Fibroblast of skin of abdomen (primary cell): ENCODE measurements at places on chromosomes 3 and 15.

DNA sequence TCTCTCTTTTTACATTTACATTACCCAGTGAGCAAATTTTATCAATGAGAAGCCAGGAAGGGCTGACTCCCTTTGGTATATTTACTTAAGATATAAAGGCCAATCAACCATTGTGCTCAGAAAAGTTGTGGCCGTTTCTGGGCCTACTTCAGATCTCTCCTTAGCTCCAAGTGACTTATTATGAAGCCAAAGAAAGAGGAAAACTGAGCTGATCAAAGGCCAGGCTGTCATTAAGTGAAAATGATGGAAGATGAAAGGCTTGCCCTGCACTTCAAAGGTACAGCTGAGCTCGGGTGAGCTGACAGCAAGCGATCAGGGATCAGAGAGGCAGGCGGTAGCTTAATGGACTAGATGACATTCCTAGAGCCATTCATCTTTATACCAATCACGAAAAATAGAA lies 24.8 kb downstream of the VGLL4 start:
- DNase-seq, result no peak

DNA sequence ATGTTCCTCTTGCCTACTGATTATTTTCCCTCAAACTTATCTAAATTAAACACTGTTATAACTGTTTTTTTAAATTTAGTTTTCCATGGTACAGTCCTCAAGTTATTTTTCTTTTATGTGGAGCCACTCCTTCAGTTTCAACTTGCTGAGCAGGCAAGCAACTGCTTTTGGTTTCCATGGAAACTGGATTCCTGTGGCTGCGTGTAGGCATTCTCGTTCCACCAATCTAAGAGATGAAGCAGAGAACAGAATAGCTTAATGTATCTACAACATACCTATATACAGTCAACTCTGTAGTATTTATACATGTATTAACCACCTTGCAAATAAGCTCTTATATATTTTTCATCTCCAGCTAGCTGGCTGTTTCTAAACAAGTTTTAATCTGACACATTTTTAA lies 25.8 kb upstream of the ANXA2 start:
- peak; percentile 94 for DNase-seq

DNA sequence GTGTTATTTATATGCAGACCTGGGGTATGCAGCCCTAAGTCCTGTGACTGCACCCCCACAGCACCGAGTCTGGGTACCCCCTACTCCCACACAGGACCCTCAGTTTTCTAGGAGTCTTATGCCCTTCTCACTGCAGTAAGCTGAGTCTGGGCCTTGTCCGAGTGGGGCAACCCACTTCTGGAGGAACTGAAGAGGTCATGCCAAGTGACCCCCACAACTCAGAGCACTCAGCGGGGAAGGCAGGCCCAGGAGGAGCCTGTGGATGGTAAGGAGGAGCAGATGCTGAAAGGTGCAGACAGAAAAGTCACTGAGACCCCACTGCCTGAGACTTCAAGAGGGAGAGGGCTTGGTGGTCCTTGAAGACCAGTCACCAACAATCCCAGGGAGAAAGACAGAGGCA lies 56.1 kb upstream of the FGD5 start:
- DNase-seq, result no peak

- no peak for DNase-seq
Observed at GRCh38 chr3:134850761-134851160, 55.7 kb downstream of the EPHB1 start.

DNA sequence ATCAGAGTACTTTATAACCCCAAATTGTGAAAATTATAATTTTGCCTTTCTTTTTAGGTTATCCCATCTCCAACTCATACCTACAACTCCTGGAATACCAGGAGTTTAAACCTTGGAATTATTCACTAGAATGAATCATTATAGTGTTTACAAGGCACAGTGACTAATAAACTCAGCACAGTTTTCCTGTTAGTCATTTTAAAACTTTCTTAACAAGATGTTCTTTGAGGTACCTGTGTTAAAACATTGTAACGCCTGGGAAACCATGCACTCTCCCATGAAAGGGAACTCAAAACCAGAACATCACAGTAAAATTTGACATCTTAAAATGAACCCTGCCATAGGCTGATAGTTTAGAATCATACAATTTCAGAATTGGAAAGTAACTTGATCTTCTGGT lies 132.4 kb upstream of the OSTN start:
- DNase-seq, result peak; percentile 27

- DNase-seq, result no peak
Observed at GRCh38 chr3:192881159-192881786, 36.4 kb downstream of the MB21D2 start.

GRCh38 chr3:129688271-129688895 lies 81.9 kb upstream of the PLXND1 start:
- DNase-seq, result peak; percentile 54

GRCh38 chr15:51756482-51756881 lies 5.1 kb downstream of the TMOD2 start:
- no peak for DNase-seq

DNA sequence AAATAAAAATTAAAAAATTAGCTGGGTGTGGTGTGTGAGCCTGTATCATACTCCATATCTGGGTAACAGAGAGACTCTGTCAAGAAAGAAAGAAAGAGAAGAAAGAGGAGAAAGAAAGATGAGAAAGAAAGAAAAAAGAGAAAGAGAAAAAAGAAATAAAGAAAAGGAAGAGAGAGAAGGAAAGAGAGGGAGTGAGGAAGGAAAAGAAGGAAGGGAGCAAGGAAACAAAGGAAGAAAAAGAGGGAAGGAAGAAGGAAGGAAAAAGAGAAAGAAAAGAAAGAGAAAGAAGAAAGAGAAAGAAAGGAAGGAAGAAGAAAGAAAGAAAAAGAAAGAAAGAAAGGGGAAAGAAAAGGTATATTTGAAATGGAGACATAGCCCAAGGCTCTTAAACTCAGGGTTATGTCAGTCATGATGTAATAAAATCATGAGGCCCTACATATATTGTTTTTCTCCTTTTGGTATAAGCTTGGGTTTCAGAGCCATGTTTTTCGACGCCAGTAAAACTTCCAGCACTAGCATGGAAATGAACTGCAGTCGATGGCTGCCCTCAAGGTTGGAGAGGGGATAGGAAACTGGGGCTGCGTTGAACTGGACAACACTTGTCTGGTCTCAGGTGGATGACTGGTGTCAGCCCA lies 38.0 kb upstream of the RFTN1 start:
- no peak for DNase-seq

GRCh38 chr3:97138914-97139541 lies 324.6 kb downstream of the EPHA6 start:
- DNase-seq, result no peak

DNA sequence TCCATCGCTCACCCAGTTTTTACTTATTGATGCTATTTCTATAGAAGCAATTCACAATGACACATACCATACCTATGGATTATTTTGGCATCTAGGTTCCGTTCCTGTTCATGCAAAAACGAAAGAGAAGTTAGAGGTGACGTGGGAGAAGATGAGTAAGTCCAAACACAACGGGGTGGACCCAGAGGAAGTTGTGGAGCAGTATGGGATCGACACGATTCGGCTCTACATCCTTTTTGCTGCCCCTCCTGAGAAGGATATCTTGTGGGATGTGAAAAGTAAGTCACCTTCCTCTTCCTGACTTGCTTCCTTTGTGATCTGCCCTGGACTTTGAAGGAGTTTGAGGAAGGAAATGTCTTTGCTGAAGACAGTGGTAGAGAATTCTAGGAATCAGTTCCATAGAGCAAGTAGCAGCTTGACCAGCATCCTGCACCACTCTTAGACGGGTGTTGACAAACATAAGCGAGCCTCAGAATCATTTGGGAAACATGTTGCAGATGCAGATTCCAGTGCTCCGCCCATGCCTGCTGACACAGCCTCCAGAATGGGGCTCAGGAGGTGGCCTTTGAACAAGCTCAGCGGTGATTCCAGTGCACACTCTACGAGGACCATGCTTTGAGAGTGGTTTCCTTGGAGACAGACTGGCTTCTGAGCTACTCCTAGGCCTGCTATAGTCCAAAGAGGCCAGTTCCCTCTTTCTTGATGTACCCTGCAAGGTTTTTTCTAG lies 78.4 kb upstream of the LIMD1 start:
- no peak for DNase-seq

GRCh38 chr3:17125738-17126442 lies 241.1 kb downstream of the PLCL2 start:
- no peak for DNase-seq

DNA sequence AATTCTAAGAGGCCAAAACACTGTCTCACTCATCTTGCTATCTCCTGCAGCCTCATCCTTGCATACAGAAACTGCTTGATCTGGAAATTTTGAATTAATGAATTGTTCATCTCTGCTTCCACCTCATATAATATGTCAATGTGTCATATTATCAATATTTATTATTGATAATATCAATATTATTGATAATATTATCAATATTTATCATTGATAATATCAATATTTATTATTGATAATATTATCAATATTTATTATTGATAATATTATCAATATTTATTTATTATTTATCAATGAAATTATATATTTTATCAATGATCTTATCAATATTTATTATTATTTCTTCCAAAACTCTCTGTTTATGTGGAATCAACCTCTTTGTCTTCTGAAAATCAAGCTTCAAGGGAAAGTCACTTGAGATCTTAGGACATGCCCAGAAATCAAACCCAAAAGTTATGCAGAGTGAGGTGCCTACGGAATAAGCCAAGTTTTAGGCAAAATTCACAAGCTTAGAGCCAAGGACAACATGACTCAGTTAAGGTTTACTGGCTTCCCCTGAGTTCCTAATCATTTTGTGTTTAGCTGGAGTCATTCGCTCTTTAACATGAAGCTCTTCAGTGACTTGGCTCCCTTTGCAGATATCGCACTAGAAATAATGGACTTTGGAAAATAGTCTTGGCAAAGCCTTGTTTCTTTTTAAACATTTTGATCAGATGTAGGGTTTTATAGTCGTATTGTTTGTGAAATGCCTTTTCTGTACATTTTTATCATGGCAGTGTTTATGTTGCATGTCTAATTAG lies 297.1 kb upstream of the RARB start:
- DNase-seq, result no peak

GRCh38 chr3:102478160-102478559 lies 43.3 kb downstream of the ZPLD1 start:
- no peak for DNase-seq

- no peak for DNase-seq
Observed at GRCh38 chr3:160001850-160002623, 13.4 kb downstream of the IL12A start.

- DNase-seq, result no peak
Observed at GRCh38 chr3:126557415-126557745, 1.4 kb downstream of the C3orf22 start.

- DNase-seq, result peak; percentile 75
Observed at GRCh38 chr15:96345560-96346399, 15.3 kb downstream of the NR2F2 start.

DNA sequence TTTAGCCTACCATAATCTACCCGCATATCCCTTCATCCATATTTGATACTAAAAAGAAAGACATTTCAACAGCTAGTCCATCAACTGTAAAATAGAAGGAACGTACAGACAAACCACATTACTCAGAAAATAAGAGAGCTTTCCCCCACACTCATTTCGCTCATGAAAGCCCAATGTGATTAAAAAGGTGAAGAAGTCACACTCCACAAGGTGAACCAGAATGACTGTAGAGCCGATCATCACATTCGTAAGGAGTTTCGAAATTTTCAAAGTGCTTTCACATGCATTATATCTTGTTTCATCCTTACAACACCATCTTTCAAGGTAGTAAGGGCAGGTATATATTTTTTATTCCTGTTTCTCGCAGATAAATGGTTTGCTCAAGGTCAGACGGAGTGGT lies 225.3 kb downstream of the FOXP1 start:
- no peak for DNase-seq

DNA sequence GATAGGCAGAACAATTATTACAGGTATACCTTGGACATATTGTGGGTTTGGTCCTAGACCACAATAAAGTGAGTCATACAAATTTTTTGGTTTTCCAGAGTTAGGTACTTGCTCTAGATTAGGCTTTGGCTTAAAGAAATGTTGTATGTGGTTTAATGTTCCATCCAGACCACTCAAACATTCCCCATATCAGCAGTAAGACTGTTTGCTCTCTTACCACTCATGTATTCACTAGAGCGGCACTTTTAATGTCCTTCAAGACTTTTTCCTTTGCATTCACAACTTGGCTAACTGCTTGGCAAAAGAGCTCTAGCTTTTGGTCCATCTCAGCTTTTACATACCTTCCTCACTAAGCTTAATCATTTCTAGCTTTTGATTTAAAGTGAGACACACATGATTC lies 250.5 kb upstream of the SETMAR start:
- DNase-seq, result no peak

DNA sequence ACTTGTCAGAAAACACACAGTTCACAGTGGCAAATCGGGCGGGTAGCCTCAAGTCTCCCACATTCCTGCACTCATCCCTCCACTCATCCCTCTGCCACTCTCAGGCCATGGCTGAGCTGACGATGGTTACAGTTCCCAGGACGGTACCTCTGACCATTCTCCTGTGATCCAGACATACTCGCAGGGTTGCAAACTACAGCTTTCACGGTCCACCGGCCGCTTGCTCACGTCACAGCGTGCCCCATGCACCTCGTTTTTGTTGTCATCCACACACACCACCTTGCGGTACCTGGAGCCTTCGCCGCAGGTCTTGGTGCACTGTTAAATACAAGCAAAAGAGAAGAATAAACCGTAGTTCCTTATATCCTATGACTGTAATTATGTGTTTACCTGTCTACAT lies 137.1 kb downstream of the ADAMTS9 start:
- DNase-seq, result no peak

DNA sequence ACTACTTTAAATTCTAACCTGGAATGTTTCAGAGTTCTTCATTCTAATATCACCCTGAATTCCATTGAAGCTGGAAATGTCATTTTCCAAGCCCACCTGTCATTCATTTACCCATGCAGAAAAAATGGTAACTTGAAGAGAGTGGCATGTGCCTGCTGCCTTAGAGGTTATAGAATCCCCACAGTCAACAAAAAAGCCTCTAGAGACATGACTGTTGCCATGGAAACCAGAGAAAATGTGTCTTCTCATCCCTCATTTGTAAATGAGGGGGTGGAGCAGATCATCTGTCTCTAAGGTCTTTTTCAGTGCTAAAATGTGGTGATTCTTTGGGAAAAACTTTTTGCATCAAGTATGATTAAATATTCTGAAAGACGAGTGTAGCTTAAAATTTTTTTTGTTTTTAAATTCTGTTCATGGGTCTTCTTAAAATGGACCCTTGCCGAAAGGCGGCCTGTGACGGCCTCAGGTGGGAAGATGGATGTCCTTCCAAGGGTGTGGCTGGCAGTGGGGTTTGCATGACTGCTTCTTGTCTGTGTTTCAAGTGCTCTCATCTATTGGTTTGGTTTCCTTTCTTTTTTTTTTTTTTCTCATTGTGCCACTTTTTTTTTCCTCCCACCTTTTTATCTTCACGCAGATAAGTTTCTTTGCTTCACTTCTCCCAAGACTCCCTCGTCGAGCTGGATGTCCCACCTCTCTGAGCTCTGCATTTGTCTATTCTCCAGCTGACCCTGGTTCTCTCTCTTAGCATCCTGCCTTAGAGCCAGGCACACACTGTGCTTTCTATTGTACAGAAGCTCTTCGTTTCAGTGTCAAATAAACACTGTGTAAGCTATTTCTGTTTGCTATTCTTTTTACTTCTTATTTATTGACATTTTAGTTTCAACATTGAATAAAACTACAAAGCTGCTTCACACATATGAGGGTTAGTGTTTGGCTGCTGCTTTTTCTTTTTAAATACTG lies 23.0 kb downstream of the TPM1 start:
- no peak for DNase-seq
